H4 (cell line): ENCODE measurements at places on chromosomes 1 and 21. TPM values are rescaled to one million over a fixed set of nuclear protein-coding genes. Genes with fewer than 3 reads are reported as not detected.

GRCh38 chr1:180815188-180815587, 97.5 kb upstream of the KIAA1614 start:
- DNase-seq, result no peak

GIPC2 gene
- total RNA-seq, result 0.02 TPM in 1 of 2 replicates, not detected in the other

GRCh38 chr1:226344441-226345259, 35.7 kb upstream of the LIN9 start:
- no peak for DNase-seq

PRELP gene
- total RNA-seq, result not detected in 2 replicates

DNA sequence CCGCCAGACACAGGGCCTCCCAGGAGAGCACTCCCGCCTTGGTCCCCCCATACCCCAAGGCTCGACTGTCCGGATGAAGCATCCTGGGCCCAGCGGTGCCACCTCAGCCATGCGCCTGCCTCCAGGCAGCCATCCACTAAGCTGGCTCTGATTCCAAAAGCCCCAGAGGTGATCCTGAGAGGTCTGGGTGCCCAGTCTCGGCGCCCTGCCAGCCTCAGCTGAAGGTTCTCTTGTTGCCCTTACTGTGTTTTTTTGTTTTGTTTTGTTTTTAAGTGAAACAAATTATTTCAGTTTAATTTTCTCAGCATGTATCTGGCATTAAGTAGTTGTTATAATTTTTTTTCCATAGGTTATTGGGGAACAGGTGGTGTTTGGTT, 44.9 kb downstream of the NUAK2 start:
- no peak for DNase-seq

DNA sequence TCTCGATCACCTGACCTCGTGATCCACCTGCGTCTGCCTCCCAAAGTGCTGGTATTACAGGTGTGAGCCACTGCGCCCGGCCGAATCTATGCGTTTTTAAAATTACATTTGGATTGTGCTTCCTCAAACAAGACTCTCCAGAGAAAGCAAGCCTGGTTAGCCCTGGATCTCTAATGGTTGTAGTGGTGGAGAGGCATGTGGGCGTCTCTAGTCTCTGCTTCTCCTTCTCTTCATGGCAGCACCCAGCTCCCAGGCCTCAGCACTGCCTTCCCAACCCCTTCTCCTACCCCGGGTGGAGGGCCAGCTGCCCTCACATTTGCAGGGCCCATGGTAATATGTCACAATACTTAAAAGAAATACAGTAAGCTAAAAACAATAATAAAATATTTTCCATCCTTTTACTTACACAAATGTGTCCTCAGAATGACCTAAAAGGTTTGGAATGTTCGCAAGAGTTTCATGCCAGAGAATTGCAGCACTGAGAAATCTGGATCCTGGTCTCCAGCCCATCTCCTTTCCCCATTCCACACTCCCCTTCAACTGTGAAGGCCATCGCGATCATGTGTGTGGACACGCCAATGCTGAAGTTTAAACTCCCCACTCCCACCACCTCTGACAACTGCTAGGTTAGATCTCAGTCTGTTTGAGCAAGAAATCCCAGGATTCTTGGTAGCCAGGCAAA, 7.0 kb downstream of the OR14I1 start:
- DNase-seq, result no peak

DNA sequence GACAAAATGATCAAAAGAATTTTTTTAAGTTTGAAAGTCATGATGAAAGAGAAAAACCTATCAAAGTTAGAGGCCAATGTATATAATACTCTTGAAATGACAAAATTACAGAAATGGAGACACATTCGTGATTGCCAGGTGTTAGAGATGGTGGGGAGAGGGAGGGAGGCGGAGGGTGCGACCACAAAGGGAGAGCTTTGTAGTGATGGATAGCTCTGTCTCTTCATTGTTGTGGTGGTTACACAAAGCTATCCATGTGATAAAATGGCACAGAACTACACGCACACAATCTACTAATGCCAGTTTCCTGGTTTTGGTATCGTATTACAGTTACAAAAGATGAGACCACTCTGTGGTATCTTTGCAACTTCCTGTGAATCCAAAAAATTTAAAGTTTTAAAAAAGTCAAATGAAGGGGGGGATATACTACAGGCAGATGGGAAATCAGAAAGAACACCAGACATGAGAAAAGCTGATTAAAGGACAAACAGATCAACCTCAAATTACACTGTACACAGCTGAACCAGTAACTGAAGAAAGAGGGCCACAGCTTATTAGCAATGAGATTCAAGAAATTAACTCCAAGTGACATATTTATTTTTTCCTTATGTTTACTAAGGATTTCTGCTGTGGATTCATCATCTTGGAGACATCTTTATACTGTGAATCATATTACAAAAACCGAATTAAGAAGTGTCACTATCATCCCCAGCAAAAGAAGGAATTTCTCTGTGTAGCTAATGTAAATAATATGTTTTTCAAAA, 199.1 kb downstream of the SLC45A1 start:
- no peak for DNase-seq

DNA sequence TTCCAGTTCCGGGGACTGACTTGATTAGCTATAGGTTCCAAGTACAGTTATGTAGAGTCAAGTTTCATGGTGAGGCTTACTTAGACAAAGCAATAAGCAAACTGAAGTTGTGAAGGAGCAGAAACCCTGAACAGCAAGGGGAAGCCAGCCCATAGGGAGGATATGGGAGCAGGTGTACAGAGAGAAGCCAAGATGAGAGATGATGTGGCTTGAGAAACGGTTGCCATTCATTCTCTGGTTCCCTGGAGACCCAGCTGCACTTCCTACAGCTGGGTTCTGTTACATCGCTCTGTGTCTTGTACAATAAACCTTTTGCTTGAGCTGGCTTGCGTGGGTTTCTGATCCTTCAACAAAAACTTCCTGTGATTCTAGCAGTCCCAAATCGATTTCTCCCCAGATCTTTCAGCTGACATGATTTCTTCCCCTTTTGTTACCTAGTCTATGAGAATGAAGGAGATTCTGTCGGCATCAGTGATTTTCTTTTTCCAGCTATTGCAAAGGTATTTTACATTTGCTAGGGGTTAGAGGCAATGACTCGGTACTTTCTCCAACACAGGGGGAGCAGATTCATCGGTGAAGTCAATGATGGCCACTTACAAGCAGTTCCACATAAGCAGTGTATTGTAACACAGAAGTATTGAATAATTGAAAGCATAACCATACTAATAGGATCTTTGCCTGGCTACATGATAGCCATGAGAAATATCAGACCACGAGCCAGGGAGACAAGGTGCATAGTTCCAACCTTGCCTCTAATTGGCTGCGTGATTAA, 67.3 kb downstream of the URB2 start:
- no peak for DNase-seq

DNA sequence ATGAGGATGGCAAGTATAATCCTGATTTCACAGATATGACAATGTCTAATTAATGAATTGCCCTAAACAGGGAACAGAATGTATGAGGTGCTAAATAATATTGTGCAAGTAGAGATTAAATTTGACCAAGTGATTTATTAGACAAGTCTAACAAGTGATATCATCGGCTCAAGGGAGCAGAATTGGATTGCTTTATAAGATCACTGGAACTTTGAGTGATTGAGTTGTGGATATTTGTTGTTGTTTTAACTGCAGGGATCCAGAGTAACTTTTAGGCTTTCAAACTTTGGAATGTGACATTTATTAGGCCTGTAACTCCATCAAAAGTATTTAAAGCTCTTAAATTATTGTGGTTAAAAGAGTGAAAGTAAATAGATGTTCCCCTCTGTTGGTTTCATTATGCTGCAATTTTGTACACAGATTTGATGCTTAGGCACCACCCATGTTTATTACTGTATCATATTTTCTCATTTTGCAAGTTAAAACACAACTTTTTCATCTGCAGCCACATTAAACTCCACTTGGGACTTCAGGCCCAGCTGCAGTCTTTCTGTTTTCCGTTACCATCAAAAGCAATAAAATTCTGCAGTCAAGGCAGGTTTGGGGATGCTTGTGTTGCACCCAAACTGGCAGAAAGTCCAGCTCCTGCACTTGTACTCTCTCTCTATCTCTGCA, 206.6 kb downstream of the HLX start:
- DNase-seq, result no peak

- DNase-seq, result no peak
These were observed 6.9 kb downstream of the PYCR2 start for GRCh38 chr1:225917101-225917500.
